Renal pelvis (tissue), 12 donors: ENCODE measurements at places on chromosomes 1 and 21. TPM values are rescaled to one million over a fixed set of nuclear protein-coding genes. Genes with fewer than 3 reads are reported as not detected.
A peak's percentile ranks its signal among the peaks of the same experiment; 100 is the strongest.

DNA sequence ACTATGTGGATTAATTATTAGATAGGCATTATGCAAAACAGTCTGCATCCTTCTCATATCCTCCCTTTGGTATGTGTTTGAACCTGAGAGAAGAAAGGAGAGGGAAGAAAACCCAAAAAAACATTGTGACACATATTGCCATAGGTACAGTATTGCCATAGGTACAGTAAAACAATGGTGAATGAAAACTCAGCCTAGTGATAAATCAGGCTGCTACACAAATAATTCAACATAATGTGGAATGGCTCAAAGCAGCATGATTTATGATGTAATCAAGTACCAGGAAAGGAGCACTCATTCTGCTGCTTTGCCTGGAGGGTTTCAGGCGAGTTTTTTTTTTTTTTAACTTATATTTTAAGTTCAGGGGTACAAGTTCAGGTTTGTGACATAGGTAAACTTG is 213.9 kb upstream of the LYPLAL1 start:
- no peak for DNase-seq

DNA sequence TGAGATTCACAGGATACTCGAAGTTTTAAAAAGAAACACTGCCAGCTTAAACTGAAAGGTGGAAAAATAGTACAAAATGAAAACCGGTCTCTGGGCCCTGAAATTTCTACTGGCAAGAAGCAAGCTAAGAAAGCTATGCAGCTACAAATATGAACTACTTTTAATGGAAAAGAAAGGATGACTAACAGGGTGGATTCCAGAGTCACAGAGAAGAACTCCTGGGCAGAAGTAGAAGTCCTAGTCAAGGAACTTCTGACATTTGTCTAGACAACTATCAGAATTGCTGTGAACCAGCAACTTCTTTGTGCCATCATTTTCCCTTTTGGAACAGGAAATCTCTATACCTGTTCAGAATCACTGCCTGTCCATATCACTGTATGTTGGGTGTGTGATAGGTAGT is 38.1 kb downstream of the CD160 start:
- no peak for DNase-seq

DNA sequence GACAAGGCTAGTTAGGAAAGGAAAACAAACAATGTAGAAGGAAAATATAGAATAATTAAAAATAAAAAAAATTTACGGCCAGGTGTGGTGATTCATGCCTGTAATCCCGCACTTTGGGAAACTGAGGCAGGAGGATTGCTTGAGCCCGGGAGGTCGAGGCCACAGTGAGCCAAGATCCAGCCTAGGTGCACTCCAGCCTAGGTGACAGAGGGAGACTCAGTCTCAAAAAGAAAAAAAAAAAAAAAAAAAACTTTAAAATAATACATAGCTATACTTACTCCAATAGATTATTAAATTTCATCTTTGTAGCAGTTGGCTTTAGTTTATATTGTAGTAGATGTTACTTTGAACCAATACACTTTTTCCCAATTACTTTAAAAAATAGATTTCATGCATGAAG is 32.0 kb downstream of the LIN9 start:
- no peak for DNase-seq

DNA sequence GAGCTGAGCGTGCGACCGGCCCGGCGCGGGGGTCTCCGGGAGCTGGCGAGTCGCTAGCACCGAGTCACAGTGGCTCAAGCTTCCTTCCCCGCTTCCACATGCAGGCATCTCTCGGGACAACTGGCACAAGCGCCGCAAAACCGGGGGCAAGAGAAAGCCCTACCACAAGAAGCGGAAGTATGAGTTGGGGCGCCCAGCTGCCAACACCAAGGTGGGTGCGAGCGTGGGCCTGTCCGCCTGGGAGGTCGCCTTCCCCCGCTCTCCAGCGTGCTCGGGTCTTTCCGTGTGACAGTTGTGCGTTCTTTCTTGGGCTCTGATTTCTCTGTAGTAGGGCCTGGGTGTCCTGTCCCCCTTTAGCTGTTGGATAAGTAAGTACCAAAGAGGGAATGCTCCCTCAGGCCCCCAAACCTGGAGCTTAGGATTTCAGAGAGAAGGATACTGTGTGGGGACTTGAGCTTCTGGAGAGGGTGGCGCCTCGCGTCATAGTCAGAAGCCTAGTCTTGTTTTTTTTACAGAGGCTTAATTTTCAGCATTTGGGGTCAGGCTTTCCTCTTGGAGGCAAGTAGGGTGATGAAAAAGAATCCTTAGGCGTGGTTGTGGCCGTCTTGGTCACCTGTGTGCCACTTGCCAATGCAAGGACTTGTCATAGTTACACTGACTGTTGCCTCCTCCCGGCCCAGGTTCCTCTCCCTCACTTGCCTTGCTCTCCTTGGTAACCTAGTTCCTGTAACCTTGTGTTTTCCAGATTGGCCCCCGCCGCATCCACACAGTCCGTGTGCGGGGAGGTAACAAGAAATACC is 790 bp downstream of the RPS8 start:
- DNase-seq: no peak

DNA sequence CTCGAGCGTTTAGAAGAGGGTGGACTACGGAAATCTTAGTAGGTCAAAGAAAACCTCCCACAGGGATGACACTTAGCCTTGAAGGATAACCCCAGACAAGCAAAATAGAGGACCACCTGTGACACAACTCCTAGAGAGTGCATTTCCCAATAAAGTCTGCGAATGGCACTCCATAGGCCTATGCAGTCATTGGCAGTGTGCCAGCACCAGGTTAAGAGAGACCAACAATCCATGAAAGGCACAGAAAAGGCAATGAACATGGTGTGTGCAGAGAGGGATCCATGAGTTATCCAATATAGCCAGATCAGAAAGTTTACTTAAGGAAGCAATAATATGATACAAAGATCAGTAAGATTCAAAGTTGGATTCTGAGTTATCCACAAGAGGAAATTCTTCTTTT is 45.2 kb upstream of the FMO2 start:
- DNase-seq: no peak

DNA sequence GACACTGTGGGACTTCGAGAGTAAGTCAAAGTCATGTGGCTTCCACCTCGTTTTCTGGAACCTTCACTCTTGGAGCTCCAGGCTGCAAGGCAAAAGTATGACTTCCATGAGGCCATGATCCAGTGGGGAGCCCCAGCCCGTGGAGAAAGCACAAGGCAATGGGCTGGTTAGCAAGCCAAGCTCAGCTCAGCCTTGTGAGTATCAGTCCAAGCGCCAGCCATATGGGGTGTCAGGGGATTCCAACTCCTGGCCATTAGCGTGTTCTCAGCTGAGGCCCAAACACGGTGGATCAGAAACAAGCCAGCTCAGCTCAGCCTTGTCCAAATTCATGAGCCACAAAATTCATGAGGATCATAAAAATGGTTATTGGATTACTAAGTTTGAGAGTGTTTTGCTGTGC is 261.0 kb downstream of the RHOU start:
- no peak for DNase-seq

GRCh38 chr1:2601721-2602303 is 15.2 kb downstream of the PRXL2B start:
- DNase-seq: no peak

DNA sequence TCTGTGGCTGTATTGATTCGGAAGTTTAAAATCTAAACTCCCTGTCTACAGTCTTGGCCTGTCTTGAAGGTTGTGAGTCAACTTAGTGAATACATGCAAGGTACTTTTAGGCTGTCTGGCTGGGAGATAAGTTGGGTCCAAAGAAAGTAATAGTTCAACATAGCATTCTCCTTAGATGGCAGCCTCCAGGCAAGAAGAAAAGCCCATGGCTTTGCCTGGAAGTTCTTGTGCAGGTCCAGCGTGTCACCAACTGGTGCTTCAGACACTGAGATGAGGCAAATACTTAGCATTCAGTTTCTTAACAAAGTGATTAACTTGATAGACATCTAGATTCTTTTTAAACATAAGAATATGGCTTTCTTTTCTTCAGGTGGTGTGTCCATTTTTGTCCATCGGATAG is 328.2 kb downstream of the DISC1 start:
- no peak for DNase-seq

- no peak for DNase-seq
These were observed 23.6 kb downstream of the ATP2B4 start for GRCh38 chr1:203649999-203650836.

DNA sequence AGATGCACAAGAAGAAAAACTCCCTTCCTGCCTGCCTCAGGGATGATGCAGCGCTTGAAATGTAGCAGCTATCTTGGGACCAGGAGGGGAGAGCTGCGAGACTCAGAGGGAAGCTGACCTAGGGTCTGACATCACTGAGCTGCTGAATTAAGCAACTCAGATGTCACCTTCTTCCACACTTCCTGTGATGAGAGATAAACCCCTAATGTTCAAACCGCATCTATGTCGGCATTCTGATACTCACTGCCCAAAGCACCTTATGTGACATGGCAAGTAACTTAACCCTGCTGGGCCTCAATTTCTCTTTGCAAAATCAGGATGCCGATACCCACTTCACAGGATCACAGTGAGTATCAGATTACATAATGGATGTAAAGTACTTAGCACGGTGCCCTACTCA is 9.1 kb upstream of the AK2 start:
- DNase-seq: no peak

DNA sequence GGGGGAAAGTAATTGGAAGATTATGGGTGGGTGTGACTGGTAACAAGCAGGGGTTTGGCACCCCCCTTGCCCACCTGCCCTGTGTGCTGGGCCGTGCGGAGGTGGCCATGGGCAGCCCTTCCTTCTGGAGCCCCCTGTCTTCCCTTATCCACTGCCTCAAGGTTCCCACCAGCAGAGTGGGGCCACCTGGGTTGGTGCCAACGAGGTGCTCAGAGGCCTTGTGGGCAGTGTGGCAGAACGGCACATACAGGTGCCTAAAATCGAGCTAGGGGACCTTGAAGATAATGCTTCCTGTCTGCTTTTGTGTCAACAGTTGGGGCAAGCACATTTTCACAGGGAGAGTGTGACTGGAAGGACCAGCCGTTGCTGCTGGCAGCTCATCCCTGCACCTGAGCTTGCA is 161.8 kb downstream of the PCBP3 start:
- no peak for DNase-seq

- no peak for DNase-seq
These were observed 39.2 kb downstream of the KCNAB2 start for GRCh38 chr1:6084781-6085495.

DNA sequence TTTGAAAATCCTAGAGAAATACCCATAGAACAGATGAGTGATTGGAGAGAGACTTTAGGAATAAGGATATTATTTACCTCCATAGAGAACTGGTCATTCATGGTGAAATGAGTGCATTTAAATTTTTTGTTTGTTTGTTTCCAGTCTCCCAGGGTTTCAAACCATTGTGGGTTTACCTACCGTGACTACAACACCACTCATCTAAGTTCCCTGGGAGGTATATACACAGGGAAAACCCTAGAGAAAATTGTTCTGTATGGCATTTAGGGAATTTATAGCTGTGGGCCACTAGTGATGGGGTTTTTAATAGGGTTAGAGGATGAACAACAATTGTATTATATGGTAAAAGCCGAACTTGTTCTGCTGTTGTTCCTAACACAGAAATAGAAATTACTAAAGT is 109.2 kb downstream of the USP25 start:
- no peak for DNase-seq

DNA sequence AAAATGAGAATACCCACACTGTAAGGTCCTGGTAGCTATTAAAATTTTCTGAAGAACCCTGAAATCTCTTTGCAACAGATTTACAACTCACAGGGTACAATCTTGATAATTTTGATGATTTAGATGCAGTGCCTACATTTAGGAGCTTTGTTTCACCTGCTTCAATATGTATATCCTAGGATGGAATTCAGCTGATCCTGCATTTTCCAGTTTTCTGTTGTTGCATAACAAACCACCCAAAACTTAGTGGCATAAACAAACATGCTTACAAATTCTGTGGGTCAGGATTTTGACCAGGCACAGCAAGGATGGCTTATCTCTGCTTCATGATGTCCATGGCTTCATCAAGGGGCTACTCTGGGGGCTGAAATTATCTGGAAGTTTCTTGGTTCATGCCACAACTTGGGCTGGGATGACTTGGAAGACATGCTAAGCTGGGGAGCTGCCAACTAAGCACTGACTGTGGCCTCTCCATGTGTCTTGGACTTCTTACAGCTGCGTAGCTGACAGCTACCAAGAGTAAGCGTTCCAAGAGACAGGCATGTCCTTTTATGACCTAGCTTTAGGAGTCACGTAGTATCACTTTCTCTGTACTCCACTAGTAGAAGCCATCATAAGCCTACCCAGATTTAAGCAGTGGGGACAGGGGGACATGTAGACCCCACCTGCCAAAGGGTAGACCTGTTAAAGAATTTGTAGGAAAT is 108.5 kb downstream of the CACHD1 start:
- DNase-seq: no peak

DNA sequence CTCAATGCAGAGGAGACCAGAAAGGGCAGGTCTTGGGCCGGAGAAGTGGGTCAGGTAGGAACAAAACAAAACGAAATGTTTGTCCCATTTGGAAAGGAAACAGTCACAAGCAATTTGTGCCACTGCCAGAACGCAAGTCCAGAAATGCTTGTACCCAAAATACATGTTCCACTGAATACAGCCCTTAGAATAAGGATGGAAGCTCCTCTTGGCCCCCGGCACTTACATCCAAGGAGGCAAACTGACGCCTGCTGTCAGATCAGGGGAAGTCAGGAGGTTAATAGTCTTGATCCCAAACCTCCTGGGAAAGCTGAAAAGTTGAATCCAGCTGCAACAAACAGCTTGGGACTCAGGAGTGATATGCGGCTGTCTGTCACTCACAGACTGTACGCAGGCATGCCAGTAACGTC is 75.9 kb upstream of the GALNT2 start:
- no peak for DNase-seq

DNA sequence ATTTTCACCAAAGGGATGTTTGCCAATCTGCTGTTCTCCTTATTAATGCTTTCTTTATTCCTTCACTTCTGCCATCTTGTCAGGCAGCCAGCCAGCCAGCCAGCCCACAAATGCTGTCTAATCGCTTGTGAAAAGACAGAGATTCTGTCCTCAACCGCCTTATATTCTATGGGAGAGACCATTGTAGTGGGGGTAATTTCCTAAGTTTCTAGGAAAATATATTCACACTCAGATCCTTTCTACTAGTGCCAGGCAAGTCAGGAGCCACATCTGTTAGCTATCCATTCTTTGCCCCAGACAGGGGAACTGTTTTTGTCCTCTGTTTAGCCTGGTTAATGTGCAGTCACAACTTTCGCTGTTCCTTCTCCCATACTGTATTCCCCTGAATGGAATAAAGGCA is 1023.1 kb downstream of the ADGRL2 start:
- no peak for DNase-seq

- DNase-seq: no peak
These were observed 9.5 kb downstream of the KDM4A start for GRCh38 chr1:43659212-43660166.

- peak; percentile 82 for DNase-seq
These were observed 5.5 kb downstream of the PTPN7 start for GRCh38 chr1:202154766-202155477.

- no peak for DNase-seq
These were observed 6.1 kb upstream of the CD1A start for GRCh38 chr1:158248118-158248517.

- DNase-seq: no peak
These were observed 265.2 kb downstream of the ADGRL2 start for GRCh38 chr1:82065916-82066315.

RGS4 gene
- polyA plus RNA-seq: 14.8 TPM

CLCNKB gene
- polyA plus RNA-seq: 65.5 TPM

INSRR gene
- 1.6 TPM for polyA plus RNA-seq

BRINP3 gene
- 3.9 TPM for polyA plus RNA-seq

CASZ1 gene
- polyA plus RNA-seq: 23.9 TPM

PLA2G2F gene
- polyA plus RNA-seq: 0.44 TPM

PIGP gene
- 30.8 TPM for polyA plus RNA-seq

ACTL8 gene
- not detected for polyA plus RNA-seq

MCOLN2 gene
- polyA plus RNA-seq: 0.97 TPM
